ENCODE measurements at places on chromosomes 3 and 15.

DNA sequence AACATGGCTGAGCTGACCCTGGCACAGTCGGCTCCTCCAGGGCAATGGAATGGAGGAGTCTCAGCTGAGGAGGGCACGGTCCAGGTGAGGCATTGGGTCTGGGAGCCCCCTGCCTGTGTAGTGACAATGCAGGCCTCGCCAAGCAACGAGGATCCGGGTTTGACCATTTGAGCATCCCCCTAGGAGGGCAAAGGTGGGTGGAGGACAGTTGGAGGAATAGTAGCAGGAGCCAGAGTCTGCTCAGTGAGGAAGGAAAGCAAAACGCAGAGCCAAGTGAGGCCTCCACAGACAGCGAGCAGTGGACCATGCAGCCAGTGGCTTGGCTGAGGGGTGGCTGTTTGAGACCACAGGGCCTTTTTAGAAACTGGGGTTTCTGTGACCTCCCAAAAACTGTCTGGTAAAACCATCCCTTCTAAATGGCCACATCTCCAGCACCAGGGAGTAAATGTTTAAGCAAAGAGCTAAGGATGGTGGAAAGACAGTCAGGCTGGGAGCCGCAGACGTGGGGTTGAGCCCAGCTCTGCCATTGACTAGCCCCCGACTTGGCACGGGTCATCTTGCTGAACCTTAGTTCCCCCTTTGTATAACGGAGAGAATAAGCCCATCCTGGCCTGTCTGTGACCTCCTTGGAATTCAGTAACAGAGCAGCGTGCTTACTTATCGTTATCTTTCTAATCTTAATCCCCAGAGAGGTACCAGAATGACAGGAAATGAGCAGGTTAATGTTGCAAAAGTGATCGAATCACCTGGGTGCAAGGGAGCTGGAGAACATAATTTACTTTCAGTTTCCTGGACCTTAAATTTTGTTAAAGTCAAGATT is 46.8 kb downstream of the CMTM6 start:
- no peak for DNase-seq

GRCh38 chr3:189188466-189188865 is 16.7 kb downstream of the TPRG1 start:
- DNase-seq = no peak

DNA sequence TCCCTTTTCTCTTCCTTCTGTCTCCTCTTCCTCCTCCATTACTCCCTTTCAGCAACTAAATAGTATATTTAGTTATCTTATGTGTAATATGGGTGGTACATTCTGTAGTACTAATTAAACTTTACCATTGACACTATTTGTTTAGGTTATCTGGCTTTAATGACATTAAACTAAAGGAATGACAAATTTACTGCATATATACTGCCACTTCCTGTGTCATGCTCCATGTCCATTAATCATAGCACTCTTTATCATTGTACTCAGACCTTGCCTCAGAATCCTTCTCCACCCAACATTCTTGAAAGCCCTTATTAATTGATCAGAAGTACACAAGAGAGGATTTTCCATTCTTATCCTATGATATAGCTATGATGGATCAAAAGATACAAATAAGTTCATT is 244.2 kb downstream of the NAALADL2 start:
- DNase-seq = peak; percentile 5

DNA sequence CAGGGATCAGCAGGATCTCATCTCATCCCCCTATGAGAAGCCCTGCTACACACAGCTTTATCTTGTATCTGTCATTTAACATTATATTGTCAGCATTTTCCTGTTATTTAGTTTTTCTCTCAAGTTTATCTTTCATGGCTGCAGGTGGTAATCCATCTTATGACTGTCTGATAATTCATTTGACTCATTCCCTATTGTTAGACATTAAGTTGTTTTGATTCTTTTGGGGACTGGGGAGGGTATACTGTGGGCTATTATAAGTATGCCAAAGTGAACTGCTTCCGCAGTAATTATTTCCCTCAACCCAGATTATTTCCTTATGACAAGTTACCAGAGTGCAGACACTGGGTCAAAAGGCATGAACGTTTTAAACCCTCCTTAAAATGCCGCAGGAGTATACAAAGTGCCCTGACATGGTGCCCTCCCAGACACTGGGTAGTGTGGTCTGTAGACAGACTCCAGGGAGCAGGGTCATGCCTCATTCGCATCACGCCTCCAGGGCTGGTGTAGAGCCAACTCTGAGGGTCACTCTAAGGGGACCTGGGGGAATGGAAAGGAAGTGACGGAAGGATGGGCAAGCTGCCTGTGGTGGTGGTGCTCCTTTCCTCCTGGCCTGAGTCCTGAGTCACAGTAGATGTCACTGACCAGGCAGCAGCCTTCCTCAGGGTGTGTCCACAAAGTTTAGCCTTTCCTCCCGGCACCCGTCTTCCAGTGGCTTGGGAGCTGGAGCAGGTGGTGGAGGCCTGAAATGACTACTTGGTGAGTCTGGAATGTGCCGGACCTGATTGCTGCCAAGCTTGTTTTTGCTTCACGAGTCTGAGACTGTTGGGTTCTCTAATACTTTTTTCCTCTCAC is 11.6 kb downstream of the GPR160 start:
- DNase-seq = peak; percentile 85

- DNase-seq = no peak
Observed at GRCh38 chr15:56744701-56745683, 11.7 kb upstream of the ZNF280D start.

- DNase-seq = no peak
Observed at GRCh38 chr3:182364323-182364722, 429.0 kb upstream of the ATP11B start.

DNA sequence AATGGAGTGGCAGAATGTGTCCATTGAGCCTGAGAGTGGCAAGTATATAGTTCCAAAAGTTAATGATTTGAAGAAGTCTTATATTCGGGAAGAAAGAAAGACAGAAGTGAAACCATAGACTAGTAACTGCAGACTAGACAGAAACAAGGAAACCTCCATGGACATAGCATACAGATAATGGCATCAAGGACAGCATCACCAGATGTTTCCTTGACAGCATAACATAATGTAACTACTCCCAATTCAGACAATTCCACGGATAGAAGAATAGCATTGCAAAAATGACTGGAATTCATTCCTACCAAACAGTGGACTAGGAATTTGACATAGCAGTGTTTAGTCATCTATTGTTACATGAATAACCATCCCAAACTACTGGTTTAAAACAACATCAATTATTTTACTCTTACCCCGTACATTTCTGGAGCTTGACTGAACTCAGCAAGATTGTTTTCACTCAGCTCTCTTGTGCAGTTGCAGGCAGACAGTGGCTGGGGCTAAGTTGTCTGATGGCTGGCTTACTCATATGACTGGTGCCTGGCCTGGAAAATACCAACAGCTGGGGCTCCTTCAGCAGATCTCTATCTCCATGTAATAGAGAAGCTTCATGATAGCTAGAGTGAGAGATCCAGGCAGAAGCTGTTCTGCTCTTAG is 109.7 kb upstream of the GADL1 start:
- peak; percentile 87 for DNase-seq

DNA sequence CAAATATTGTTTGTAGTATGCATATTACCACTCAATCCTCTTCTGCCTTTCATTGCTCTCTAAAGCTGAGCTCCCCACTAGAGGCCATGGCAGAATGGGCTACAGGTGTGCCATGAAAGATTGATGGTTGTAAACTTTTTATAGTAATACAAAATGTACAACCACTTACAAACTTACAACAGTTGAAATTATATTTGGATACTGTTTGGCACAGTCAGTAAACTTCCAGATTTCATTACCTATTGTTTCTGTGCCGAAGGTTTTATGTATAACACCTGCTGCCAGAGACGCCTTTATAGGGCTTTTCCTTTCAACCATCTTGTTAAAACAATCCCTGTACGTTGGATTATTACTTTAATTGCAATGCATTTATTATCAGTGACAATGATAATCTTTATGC is 7.0 kb downstream of the ROPN1 start:
- DNase-seq = no peak

DNA sequence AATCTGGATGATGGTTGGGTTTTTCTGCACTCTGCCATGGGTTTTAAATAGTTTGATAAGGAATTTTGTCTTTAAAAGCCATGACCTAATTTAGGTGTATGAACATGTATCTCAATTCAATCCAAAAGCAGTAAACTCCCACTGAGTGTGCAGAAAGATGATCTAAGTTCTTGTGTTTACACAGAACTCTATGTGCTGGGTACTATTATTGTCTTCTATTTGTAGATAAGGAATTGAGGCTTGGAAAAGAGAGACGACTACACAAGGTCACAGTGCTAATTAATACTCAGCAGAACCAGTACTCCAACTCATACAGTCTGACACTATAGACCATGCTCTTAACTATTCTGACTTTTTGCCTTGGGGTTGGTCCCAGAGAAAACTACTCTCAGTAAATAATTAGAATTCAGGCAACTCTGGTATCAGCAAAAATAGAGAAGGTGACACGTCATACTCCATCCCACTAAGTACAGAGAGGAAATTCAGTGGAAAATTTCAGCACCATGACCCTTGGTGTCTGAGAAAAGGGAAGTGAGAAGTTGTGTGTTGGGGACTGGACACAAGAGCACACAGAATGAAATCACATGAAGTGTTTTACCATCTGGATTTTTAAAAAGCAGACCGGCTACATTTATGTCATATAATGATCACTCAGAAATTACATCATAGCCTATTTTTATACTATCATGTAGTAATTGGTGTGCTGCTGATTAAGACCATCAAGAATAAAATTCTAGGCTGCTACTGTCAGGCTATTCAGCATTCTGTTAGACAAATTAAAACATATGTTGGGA is 18.3 kb upstream of the MYH15 start:
- DNase-seq = no peak

- no peak for DNase-seq
Observed at GRCh38 chr15:67632261-67632660, 89.8 kb downstream of the MAP2K5 start.

- DNase-seq = peak; percentile 69
Observed at GRCh38 chr3:133384331-133385027, 15.4 kb upstream of the BFSP2 start.

- no peak for DNase-seq
Observed at GRCh38 chr3:42099020-42099765, 8.0 kb downstream of the TRAK1 start.

DNA sequence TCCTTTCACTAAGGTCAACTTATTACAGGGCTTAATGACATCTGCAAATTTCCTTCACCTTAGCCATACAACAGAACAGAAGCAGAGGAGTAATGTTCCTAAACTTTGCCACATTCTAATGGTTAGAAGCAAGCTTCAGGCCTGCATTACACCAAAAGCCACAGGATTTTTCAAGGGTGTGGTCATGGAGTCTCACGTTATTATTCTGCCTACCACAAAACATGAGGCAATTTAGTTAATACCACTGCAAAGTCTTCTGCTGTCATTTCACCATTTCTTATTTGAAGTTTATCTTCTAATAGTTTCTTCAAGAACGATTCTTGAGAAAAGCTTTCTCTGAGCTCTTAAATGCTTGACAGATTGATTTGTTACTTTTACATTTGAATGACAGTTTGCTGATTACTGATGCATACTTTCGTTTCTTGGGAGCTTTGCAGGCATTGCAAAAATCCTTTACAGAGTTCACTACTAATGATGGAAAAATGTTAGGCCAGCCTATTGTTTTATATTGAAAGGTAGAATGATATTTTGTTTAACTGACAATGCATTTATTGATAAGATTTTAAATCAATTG is 1257.1 kb downstream of the NSUN3 start:
- DNase-seq = no peak

GRCh38 chr3:31373681-31374080 is 159.0 kb upstream of the STT3B start:
- DNase-seq = no peak

- DNase-seq = no peak
Observed at GRCh38 chr3:169072494-169072893, 591.0 kb downstream of the MECOM start.

- DNase-seq = peak; percentile 92
Observed at GRCh38 chr15:69253156-69253555, 45.6 kb upstream of the PAQR5 start.

DNA sequence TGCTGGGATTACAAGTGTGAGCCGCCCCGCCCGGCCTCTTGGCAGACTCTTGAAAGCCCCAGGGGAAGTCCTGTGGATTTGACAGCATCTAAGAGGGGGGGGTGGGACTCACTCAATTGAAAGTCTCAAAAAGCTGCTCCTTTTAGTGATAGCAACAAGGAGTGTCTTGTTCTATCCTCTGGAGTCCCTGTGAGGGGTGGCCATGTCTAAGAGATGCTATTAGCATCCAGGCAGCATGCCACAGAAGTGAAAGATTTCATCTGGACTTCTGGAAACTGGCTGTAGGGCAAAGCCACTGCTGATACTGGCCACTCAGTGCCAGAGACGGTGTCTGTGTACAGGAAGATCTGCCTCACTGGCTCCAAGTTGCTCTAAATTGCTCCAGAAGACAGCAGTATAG is 74.0 kb downstream of the DHX36 start:
- DNase-seq = no peak

DNA sequence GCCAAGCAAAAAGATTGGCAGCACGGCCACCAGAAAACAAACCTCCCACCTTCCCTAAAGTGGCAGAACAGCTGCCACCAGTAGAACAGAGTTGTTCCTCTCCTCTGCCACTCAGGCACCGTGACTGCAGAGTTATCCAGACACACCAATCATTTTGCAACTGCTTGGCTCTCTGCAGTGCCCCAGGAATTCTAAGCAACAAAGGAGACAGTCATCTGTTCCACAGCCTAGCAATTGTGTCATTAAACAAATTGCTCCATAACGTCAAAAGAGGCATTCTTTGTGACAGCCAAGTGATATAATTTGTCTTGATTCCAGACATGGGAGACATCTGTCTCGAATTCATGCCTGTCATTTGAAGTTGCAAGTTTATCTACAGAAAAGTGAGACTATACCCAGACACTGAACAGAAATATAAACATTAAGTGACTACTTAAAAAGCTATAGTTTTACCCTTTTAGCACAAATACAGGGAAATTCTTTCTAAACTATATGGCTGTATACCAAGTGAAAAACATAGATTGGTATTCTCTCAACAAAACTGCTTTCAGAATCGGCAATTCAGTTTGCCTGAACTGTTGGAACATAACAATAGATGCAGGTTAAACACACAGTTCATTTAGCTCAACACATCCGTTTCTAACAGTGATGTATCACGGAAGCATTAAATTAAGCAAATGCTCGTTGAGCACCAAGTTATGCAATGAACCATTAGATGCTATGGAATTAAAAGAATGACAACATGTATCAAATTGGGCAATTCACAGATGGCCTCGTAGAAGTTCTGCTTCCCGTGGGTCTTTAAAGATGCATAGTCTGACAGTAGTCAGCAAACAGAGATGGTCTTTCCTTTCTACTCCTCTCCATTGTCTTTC is 281.3 kb downstream of the FGF12 start:
- DNase-seq = no peak

DNA sequence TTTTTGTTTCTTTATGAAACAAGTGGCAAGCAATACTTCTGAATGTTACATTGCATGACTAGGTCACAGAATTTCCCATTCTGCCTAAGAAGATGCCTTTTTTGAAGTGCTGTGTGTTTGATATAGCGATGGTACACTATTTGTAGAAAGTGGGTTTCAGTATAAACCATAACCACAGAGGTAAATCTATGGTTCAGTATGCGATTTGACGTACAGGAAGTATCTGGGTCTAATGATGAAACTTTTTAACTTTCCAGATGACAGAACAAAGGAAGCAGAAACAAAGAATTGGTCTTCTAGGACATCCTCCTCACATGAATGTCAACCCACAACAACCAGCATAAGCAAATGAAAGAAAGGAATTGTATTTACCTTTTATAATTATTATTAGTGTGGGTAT is 133.4 kb upstream of the BHLHE40 start:
- DNase-seq = no peak

Measured in ELR (cell line).